ENCODE measurements at places on chromosomes 4 and X.

DNA sequence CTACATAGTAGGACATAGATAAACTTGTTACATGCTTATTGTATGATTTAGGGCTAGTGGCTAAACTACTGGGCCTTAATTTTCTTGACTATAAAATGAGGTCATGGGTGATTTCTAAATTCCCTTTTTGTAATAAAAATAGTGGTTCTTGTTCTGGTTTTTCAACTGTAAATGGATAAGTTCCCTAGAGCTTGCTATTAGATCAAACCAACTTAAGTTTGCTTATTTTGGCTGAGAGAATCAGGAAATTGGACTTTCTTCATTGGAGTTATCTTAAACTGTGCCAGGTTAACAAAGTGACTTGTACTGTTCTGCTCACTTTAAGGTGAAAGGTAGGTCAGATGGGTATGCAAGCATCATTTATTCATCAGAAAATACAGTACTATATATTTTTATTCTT is 78.3 kb downstream of the PDLIM5 start:
- no peak for DNase-seq

GRCh38 chr4:110501826-110502225 is 25.9 kb downstream of the ENPEP start:
- DNase-seq: no peak

DNA sequence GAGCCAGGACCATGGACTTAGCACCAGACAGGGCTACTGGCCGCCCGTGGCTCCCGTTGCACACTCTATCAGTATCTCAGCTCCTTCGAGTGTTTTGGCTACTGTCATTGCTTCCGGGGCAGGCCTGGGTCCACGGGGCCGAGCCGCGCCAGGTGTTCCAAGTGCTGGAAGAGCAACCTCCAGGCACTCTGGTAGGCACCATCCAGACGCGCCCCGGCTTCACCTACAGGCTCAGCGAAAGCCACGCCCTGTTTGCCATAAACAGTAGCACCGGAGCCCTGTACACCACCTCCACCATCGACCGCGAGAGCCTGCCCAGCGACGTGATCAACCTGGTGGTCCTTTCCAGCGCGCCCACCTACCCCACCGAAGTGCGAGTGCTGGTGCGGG is 1.6 kb downstream of the FAT4 start:
- no peak for DNase-seq

DNA sequence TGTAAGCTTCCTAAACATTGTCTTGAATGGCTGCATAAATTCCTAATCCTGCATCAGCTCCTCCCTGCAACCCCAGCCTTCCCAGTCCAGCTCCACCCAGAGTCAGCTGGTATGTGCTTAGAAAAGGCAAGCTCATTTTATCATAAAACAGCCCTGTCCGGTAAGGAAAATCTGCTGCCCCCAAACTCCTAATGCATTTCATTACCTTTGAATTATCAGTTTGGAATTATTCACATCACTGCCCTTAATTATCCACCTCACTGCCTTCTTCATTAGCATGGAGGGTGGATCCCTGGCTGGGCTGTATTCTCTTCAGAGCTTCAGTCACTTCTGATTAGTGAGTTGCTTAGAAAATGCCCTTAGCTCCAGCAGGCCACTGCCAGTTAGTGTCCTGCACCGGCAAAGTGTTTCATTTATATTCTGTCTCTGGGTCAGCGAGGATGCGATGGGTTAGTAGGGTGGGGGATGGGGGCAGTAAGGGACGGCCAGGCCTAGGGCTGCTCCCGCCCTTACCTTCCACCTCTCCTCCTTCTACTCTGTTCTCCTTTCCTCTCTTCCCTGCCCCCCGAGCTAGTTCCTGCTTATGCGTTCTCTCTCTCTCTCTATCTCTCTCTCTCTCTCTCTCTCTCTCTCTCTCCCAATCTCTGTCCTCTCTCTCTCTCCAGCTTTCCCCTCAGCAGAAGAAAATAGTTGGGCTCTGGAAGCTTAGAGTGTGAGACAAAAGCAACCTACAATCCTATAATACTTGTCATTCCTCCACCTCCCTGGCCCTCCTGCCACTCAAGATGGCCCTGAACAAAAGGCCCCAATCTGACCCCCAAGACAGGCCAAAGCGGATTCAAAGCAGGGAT is 174.8 kb upstream of the KLF3 start:
- DNase-seq: no peak

DNA sequence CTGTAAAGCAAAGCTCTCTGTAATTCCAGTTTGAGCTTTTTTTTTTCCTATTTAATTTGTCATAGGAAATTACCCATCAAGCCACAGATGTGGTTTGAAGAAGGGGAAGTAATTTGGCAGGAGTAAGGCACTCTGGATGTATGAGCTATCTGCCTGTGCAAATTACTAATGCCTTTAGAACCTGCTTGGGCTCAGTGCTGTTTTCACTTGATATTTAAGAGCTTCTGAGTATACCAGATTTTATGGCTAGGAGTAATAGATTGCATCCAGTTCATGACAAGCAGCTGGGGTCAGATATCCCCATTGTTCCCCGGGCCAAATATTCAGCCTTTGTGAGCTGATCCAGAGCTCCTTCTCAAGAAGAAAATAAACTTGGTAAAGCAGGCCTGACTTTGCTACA is 89.1 kb downstream of the DCAF8L2 start:
- no peak for DNase-seq

GRCh38 chr4:48308901-48309300 is 32.4 kb upstream of the SLAIN2 start:
- no peak for DNase-seq

- no peak for DNase-seq
Observed at GRCh38 chr4:71558248-71558647, 219.4 kb downstream of the SLC4A4 start.

DNA sequence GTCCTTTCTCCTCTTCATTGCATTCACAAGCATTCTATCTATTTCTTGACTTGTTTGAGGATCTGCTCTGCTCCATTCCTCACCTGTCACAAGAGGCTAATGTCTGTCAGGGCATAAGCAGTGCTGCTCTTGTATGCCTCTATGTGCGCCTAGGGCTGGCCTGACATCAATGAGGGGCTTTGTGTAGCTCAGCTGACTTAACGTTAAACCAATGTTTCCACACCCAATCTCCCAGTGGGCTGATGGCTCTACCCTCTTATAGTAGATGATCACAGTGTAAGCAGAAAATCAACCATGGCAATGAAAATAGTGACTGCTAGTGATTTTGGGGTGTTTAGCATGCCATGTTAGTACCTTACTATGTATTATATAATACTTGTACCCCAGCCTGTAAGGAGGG is 139.0 kb downstream of the UNC5C start:
- DNase-seq: no peak

DNA sequence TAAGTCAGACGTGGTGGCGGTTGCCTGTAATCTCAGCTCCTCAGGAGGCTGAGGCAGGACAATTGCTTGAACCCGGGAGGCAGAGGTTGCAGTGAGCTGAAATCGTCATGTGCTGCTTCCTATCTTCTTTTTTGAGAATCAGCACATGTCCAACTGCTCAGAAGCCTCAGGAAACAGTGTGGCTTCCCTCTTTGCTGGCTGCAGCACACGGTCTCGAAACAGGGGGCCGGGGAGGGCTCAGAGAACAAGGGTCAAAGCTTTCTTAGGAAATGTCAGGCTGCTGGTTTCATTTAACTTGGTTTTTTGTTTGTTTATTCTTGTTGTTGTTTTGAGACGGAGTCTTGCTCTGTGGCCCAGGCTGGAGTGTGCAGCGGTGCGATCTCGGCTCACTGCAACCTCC is 31.3 kb downstream of the CRLF2 start:
- DNase-seq: no peak

GRCh38 chr4:159024266-159024665 is 78.6 kb upstream of the RAPGEF2 start:
- DNase-seq: no peak

Data from cortex of kidney (tissue), 1 donor.